ENCODE measurements at places on chromosomes 6 and 20.

- no peak for DNase-seq
Measured at GRCh38 chr20:20340443-20340842, 27.5 kb upstream of the INSM1 start.

- DNase-seq: peak; percentile 68
Measured at GRCh38 chr6:150088481-150089154, 19.7 kb upstream of the ULBP3 start.

GRCh38 chr6:98672681-98673475 lies 161.5 kb upstream of the POU3F2 start:
- DNase-seq: no peak

GRCh38 chr20:42430598-42430997 lies 759.1 kb downstream of the PTPRT start:
- no peak for DNase-seq

GRCh38 chr6:168039849-168040248 lies 39.2 kb downstream of the FRMD1 start:
- no peak for DNase-seq

GRCh38 chr6:23562554-23562953 lies 563.5 kb upstream of the NRSN1 start:
- DNase-seq: no peak

DNA sequence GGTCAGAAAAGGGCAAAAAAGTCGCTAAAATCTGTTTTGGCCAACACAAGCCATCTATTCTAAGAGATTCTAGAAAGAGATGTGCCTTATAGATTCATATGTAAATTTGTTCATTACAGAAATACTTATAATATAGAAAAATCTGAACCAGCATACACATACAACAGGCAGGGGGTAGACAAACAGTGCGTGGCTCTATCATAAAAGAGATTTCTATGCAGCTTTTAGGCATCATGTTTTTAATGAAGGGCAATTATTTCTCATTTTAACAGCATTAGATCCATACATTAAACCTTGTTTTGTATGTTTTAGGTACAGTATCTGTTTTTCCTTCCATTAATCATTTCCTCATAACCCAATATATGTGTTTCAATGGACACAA lies 664 bp downstream of the BTN3A3 start:
- DNase-seq: no peak

- no peak for DNase-seq
Measured at GRCh38 chr20:3847429-3847940, 851 bp downstream of the MAVS start.

DNA sequence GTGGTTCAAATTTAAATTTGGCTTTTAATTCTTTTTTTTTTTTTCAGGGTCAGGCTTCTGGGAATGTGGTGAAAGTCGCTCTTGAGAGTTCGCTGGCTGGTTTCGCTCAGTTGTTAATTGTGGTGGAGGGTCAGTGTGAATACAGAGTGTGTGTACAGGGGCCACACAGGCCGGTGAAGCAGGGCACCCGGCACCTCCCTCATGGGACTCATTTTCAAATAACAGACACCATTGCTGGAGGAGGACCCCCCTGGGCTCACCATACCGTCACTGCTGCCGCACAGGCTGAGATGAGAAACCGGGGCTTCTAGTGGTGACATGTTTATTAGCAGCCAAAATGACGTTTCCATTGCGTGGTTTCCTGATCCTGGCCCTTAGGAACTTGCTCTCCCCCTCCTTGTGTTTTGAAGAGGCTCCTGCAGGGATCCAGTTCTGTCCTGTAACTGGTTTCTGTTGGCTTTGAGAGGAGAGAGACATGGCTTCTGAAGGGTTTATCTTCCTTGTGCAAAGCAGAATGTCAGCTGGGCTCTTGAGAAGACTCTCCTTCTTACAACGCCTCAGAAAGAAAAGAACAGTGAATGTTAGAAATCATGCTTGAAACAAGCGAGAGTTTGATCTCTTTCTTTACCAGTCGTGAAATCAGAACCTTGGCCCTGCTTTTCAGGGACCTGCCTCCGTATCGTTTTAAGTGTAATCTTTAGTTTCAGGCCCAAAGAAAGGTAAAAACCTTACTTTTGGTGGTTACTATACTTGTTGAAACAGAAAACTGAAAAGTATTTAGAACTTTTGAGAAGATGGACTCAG lies 37.8 kb downstream of the DUSP22 start:
- DNase-seq: no peak

GRCh38 chr6:314377-314776 lies 22.1 kb downstream of the DUSP22 start:
- no peak for DNase-seq

GRCh38 chr6:159871241-159871640 lies 19.5 kb upstream of the MAS1 start:
- no peak for DNase-seq

DNA sequence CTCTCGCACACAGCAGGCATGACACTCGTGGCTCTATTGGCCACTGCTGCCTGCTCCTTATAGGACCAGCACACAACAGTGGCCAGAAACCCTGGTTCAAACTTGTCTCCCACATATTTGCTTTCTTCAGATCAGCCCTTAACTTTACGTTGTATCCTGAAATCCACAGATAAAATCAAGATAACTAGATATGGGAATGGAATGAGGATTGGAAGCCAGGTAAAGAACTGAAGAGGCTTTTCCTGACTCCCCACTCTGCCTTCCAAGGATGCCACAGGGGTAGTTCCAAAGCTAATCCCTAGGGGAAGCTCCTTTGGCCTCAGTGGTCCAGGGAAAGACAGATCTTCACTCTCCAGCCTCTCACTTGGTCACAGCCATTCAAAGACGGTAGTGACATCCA lies 86.5 kb downstream of the INSM1 start:
- DNase-seq: no peak

DNA sequence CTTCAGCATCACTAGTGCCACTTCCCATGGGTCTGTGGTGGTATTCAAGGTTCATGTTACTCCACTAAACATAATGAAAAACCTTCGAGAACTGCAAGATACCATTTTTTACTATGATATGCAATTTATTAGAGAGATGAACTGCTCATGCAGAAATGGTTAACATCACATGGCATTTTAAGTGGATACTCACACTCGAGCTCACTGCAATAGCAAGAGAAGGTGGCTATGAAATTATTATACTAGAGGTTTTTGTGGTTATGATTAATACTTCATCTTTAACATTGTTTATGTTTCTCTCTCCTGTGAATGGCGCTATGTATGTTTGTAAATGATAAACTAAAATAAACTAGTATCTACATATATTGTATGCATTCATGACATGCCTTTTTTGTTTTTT lies 35.1 kb downstream of the SCAF8 start:
- no peak for DNase-seq

DNA sequence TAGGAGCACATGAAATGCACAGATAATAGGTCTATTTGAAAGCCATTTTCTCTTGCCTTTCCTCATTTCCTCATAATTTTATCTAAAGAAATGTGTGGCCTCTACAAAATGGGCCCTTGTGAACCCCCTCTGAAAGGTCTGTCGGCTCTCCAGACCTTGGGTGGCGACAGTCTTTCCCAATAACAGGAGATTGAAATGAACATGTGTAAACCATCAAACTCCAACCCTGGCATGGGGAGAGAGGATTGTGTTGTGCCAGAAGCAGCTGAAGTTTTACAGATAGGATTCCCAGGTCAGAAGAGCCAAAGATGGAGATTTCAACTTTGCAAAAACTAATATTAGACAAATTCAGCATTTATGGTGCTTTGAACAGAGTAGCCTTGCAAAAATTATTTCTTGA lies 277.1 kb upstream of the ECI2 start:
- no peak for DNase-seq

- no peak for DNase-seq
Measured at GRCh38 chr6:79168695-79168980, 65.8 kb downstream of the HMGN3 start.

- DNase-seq: no peak
Measured at GRCh38 chr20:62550087-62550632, 74.4 kb upstream of the GATA5 start.

GRCh38 chr6:150510576-150510975 lies 89.1 kb upstream of the PLEKHG1 start:
- DNase-seq: no peak

DNA sequence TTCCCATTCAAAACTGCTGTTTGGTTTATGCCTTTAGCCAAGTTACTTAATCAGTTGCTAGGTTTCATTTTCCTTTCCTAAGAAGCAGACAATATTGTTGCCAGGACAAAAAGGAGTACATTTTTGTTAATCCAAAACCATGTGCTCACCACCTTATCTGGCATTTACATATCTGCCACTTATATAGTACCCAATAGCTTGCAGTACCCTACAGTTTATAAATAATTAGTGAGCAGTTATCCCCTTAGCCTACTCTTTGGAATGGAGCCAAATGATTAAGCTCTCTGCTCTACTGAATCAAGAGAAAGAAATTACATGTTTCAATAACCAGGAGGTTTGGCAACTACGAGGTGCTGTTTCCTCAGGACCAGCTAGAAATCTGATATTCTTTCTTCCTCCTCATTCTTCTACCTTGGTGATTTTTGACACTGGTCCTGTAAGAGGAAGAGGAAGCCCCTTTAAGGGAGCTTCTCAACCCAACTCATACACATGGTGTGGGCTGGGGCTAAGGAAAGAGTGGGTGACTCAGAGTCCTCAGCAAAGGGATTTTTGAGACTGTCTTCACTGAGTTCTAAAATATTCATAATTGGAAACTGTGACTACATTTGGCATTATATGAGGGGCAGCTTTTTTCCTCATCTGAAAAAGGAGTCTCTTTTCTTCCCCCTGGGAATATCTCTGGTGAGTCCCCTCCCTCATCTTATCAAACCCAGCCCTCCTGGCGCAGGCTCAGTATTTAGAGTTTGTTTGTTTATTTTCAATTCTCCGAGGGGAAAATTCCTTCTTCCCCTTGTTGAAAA lies 1.5 kb downstream of the ZNFX1 start:
- DNase-seq: no peak

- DNase-seq: no peak
Measured at GRCh38 chr6:133671376-133671775, 217.5 kb upstream of the TCF21 start.

GRCh38 chr6:48068278-48069251 lies 42.4 kb downstream of the PTCHD4 start:
- DNase-seq: peak; percentile 29

Data from SHP77 treated with DMSO at 0.1 percent for 48 hours (cell line).